RPMI8226 (cell line): ENCODE measurements at places on chromosomes 1 and 21.

- no peak for DNase-seq
These were observed 652 bp downstream of the HAX1 start for GRCh38 chr1:154272999-154273563.

DNA sequence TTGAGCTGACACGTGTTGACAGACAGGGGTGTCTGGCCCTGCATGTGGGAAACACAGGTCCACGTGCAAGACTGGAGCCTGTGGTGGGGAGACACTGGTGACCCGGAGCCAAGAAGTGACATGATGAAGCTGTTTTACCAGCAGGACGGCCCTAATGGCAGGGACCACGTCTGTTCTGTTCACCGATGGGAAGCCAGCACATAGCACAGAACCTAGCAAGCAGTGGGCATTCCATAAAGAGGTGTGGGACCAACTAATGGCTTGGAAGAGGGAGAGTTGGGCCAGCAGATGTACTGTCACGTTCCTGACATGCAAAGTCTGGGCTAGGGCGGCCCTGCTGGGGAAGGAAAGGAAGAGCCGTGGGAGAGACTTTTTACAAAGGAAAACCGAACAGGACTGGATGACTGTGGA is 15.3 kb downstream of the NAV1 start:
- no peak for DNase-seq

GRCh38 chr1:19949016-19949415 is 25.6 kb upstream of the PLA2G2E start:
- no peak for DNase-seq

- no peak for DNase-seq
These were observed 70.4 kb downstream of the CACHD1 start for GRCh38 chr1:64540265-64540791.

DNA sequence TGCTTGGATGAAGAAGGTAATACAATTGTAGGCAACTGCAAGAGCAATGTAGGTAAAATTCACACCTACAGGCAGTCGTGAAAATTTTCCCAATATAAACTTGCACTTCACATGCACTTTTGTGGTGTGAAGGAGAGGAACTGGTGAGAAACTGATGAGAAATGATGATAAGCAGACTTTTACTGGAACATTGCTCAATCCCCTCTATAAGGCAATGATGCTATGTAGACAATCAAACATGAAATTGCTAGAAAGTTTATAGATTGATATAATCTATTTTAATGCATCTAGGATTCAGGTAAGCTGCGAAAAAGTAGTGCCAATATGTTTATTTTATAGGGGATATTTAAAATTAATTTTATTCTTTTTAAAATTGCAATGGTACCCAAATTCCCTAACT is 802.2 kb downstream of the KCNT2 start:
- no peak for DNase-seq

GRCh38 chr1:68478662-68479061 is 18.2 kb downstream of the DEPDC1 start:
- DNase-seq, result no peak

DNA sequence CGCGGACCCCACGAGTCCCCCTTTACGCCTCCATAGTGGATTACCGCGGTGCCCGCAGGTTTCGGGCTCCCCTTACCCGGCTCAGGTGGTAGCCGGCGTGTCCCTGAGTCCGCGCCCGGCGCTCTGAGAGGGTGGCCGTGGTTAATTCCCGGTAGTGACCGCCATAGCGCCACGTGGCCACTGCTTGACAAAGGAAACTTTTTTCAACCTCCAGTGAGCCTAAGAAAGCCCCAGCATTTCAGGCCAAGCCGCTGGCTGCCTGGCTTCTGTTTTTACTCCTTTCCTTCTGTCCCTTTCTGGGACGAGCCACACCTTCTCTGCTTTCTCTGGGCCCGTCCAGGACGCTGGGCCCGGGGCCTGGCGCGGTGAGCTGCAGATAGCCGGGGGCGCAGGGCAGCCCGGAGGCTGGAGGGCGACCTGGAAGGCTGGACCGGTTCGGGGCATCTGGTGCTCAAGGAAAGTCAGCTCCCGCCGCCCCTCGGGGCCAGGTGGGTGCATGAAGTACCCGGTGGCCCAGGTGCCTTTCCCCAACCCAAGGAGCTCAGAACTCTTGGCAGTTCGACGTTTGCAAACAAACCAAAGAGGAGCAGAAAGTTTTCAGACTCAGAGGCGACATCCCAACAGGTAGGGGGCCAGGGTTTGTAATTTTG is 540 bp upstream of the C1orf198 start:
- peak; percentile 70 for DNase-seq

DNA sequence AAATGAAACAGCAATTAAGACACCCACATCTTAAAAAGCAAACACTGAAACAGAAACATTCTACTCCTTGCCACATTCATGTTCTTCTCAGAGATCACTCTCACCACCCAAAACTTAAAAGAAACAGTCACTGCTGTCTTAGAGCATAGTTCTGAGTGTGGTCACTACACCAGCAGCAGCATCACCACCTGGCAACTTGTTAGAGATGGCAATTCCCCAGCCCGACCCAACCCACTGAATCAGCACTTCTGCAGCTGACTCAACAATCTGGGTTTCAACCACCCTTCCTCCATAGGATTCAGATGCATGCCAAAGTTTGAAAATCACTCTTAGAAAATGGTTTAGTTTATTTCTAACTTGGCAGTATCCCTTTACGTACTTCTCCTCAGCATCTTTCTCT is 126.1 kb downstream of the CDC42BPA start:
- DNase-seq, result peak; percentile 94

DNA sequence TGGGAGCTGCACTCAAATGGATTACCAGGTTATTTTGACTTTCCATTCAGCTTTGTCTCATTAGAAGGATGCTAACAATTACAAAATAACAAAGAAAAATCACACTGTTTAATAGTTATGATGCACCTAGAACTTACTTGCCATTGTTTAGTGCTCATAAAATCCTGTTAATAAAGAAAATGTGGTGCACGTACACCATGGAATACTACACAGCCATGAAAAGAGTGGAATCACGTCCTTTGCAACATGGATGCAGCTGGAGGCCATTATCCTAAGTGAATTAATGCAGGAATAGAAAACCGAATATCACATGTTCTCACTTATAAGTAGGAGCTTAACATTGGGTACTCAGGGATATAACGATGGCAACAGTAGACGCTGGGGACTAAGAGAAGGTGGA is 19.8 kb downstream of the MAP3K21 start:
- no peak for DNase-seq

DNA sequence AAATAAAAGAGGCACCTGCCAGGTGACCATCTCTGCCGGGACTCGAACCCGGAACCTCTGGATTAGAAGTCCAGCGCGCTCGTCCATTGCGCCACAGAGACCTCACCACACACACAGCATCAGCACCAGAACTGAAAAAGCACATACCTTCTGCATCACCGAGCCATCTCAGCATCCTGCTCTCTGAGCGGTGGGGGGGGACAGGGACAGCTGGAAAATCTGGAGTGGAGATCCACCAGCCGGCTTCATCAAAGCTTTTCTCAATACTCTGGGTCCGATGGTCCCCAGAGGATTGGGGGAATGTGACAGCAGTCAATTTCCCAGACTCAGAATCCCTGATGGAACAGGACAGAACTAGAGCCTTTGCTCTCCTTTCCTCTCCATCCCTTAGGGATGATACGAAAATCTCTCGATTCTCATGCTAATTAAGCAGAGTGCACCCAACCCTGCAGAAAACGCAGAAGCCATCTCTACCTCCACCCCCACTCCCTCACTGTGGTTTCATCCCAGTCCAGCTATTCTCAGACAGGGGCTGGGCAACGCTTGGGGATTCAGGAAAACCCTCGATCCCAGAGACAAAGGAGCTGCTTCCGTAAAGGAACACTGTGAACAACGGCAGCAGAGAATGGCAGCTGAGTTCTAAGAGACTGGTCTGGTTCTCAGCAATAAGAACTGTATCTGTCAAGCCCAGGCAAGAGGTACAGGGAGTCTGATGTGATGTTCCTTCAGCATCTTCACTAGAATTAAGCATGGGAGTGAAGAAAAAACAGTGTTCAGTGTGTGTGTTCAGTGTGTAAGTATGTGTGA is 29.6 kb upstream of the CADM3 start:
- DNase-seq, result no peak

DNA sequence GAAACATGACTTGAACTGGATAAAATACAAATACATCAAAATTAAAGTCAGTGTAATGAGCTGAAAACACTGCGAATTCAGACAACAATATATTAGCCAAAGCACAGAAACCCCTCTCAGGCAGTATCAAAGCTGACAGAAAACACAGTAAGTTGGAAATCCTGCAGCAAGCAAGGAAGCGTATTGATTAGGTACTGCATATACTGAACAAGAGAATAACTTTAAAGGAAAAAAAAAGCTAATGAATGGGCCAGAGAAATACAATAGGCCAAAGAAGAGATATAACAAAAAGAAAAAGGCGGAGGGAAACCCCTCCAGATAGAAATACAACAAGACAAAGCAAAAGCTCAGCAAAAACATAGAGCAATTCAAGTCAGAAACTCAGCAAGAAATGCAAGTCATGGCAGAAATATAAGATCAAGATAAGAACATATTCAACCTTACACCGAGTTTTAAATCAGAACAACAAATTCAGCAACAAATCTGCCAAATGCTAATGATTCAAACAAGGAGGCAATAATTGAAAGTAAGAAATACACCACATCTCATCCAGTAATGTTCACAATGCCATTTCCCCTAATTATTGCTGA is 299.0 kb downstream of the USH2A start:
- no peak for DNase-seq

DNA sequence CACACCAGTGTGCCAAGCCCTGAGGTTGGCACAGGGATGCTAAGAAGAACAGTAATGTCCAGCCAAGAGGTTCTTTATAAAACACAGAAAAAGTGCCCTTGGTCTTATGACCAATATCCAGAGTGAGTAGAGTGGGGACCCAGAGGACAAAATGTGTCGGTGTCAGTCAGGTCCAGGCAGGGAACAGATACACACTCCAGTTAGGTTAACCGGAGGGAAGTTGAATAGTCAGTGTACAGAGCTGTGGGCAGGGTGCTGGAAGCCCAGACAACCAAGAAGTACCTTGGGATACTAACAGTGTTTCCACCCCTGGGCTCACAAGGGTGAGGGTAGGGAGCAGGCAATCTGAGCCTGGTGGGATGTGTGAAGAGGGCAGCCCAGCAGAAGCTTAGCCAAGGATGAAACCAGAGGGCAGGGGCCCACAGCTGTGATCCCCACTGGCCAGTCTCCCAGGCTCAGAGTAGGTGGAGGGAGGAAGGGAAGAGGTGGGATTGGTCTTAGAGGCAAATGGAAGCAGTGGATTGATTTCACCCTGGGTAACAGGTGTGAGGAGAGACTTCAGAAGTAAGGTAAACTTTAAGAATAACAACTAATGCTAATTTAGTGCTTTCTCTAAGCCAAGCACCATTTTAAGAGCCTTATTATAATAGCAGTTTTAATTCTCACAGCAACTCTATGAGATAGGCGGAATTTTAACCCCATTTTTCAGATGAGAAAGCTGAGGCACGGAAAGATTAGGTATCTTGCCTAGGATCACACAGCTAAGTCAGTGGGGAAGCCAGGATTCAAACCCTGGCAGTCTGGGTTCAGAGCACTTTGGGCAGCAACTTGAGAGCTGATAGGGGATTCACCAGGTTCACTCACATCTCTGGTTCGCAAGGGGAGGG is 143.4 kb upstream of the HOOK1 start:
- no peak for DNase-seq

- peak; percentile 84 for DNase-seq
These were observed at the start of gene PINK1 for GRCh38 chr1:20633190-20634064. Gene PINK1, plus strand, starts transcription at chr1:20633458. Its CDS starts 91 bp downstream, at chr1:20633549.

GRCh38 chr1:193085263-193085662 is 20.0 kb downstream of the GLRX2 start:
- no peak for DNase-seq

DNA sequence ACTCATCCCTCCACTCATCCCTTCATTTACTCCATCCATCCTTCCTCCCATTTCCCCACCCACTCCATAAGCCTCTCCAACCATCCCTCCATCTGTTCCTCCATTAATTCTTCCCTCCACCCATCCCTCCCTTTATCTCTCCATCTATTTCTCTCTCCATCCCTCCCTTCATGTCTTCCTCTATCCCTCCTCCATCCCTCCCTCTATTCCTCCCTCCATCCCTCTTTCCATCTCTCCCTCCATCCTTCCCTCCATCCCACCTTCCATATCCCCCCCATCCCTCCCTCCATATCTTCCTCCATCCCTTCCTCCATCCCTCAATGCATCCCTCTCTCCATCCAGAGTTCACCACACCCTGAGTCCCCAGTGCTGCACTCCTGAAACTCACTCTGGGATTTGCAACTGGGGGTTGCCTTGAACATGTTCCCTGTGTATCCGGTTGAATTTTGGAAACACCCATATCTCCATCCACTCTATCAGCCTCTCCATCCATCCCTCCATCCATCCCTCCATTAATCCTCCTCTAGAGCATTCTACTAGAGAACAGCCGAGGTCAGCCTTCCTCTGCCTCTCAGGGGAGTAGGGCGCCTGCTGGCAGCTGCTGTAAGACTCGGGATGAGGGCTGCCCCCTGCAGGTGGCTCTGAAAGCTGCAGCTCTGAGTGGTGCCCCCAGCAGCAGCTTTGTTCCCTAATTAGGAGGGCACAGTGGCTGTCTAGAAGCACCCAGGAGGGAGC is 39.4 kb downstream of the ABCG1 start:
- peak; percentile 85 for DNase-seq

GRCh38 chr1:178145605-178146004 is 51.7 kb downstream of the RASAL2 start:
- DNase-seq, result no peak

DNA sequence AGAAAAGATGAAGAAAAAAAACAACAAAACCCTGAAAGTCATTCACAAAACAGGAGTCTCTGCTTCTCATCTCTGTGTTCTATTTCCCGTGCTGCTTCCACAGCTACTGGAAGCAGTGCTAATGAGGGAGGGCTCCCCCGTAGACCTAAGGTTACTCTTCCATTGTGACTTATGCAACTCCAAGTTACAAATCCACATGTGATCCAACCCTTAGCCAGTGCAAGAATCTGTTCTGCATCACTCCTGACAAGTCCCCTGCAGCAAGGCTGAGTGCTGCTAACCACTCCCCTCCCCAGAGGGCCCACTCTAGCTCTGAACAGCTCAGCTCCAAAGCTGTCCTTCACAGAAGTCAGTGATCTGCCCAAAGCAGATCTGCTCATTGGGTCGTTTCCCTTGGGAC is 10.3 kb downstream of the DNALI1 start:
- DNase-seq, result no peak

GRCh38 chr1:94061513-94062443 is 59.2 kb downstream of the ABCA4 start:
- peak; percentile 25 for DNase-seq

DNA sequence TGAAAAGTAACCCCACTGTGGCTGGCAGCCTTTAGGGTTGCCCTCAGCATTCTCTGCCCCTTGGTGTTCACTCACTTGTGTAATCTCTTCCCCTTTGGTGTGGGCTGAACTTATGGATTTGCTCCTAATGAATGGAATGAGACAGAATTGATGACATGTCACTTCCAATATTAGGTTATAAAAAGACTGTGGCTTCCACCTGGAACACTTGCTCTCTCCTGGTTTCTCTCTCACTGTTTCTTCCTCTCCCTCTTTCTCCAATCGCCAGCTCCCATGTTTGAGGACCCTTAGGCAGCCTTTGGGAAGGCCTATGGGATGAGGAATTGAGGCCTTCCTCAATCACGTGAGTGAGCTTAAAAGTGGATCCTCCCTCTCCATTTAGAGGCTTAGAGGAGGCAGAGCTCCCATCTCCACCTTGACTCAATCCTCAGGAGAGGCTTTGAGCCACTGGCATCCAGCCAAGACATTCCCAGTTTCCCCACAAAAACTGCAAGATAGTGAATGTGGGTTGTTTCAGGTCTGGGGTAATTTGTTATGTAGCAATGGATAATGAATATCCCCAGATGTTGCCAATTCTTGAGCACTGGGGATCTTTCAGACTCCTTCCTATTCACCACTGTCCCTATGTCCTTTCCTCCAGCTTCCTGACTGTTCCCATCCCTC is 95.5 kb upstream of the CD34 start:
- DNase-seq, result no peak
